Mesothelial cell of epicardium (in vitro differentiated cells): ENCODE measurements at places on chromosomes 7 and 10. TPM values are rescaled to one million over a fixed set of nuclear protein-coding genes. Genes with fewer than 3 reads are reported as not detected.

Gene IDI2
- not detected in 3 replicates for total RNA-seq

DNA sequence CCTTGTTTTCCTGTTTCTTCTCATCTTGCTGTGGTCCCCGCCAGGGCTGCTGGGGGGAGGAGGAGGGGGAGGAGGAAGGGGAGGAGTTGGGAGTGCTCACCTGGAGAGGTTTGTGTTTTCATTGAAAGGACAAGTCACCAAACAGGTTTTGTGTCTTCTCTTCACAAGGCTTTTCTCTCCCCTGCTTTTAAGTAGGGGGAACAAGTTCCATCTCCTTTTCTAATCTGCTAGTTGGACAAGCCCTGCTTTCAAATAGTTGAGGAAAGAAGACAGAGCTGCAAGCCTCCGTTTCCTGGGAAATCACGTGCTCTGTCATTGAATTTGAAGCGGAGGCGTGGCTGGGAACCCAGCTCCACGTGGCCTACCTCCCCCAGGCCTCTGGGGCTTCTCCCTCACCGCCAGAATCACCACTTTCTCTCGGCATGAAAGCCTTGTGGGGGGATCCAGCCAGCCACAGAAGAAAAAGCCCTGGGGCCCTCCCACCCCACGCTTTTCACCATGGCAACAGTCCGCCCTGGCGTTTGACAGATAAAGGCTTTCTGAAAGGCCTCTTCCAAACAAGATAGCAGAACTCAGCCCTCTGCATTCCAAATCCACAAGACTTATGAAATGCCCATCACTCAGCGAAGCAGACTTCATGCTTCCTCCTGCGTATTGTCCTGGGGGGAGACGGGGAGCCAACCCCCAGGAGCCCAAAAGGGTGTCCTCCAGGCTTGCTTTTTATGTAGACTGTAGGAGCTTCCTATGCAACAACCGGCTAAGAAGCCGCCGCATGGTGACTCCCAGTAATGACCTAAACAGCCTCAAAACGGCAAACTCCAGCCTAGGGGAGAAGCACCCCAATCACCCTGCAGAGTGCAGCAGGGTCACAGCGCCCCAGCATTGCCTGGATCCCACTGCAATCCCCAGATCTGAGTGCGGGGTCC, 51.7 kb downstream of the PROSER2 start:
- DNase-seq = peak; percentile 76

Gene TAS2R5
- total RNA-seq = 4.5 to 5.9 TPM (median 5.1 TPM) in 3 replicates

GRCh38 chr7:130292682-130293257, at the start of gene CPA4:
TSS of gene CPA4 (plus strand) at chr7:130293161. CDS start at chr7:130293181, 20 bp downstream.
- DNase-seq = no peak

GRCh38 chr10:88508796-88509195, 74.3 kb downstream of the RNLS start:
- no peak for DNase-seq

DNA sequence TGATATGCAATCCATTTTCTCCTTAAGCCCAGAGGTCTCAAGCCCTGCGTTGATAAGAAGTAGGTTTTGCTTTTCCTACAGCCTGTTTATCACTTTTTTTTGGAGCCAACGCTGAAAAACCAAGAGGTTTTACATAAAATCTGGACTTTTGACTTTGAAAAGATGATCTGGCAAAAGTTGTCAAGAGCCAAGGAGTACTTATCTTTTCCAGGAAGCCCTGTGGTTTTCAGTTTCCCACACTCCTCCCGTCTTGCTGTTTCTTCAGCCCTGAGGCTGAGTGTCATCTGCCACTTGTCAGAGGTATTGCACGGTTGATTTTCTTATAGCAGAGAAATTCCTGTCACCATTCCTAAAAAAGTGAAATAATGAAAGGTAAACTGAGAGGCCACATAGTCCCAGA, 108.7 kb downstream of the TYW1 start:
- DNase-seq = no peak

GRCh38 chr10:86658261-86658741, 4.0 kb downstream of the OPN4 start:
- no peak for DNase-seq

Gene EVX1
- 1.4 to 2.1 TPM (median 1.8 TPM) in 3 replicates for total RNA-seq
